Right renal pelvis (tissue), 4 donors: ENCODE measurements at places on chromosomes 1 and 21. TPM values are rescaled to one million over a fixed set of nuclear protein-coding genes. Genes with fewer than 3 reads are reported as not detected.

Gene IL19
- polyA plus RNA-seq = 0.55 TPM

Gene SRSF10
- polyA plus RNA-seq = 234 TPM

Gene PROK1
- 0.70 TPM for polyA plus RNA-seq

Gene TEX38
- 0.51 TPM for polyA plus RNA-seq

Gene CAMSAP2
- 42.3 TPM for polyA plus RNA-seq

Gene RPE65
- 0.11 TPM for polyA plus RNA-seq

Gene FAM110D
- 1.2 TPM for polyA plus RNA-seq

Gene ARHGAP29
- polyA plus RNA-seq = 84.2 TPM

Gene WNT3A
- polyA plus RNA-seq = 0.19 TPM

GRCh38 chr1:26035959-26036755, 9.8 kb downstream of the SLC30A2 start:
- peak; percentile 66 for DNase-seq

GRCh38 chr1:204680461-204680860, 5.1 kb downstream of the LRRN2 start:
- DNase-seq = no peak

- DNase-seq = no peak
Measured at GRCh38 chr21:35857095-35857494, 203.2 kb downstream of the SETD4 start.

DNA sequence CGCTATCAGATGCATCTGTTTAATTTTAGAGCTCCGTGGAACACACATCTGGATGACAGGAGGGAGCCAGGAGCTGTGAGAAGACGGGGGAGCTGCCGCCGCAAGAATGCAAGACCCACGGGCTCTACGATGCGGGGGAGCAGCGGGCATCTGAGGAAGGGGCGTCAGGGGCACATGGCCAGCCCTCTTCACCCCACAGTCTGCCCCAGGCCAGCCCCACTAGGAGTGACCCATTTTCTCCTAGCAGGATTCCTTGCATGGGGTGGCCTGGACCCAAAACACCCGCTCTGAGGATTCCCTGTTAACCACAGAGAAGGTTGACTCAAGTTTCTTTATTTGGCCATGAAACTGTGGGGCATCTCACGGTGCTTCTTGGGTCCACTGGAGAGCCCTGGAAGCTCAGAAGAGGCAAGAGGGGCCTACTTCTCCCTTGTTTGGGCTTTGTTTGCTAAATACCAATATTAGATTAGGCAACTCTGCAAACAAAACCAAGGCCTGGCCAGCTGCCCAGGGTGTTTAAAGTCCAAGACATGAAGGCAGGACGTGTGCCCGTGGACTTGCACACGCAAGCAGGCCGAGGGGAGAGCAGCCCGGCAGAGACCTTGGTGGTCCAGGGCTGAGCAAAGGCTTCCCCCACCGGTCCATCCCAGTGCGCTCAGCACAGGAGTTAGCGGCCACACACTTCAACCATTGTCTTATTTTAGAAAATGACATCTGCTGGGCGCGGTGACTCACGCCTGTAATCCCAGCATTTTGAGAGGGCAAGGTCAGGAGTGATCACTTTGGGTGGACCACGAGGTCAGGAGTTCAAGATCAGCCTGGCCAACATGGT, 89.8 kb downstream of the DHRS3 start:
- DNase-seq = no peak

DNA sequence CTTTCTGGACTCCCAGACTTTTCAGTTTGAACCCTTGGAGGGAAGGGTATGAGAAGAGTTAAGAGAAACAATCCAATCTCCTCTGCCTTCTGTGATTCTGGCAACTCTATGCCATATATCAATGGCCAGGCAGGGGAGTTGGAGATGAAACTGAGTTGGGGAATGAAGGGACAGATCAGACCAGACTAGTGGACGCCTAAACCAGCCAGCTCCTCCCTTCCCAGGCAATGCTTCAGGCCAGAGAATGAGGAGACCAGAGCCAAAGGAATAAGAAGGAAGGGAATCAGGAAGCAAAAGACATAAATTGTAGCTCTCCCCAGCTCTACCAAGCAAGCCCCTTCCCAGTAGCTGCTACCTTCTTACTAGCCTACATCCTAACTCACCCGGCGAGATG, 22.7 kb downstream of the PLEKHA6 start:
- DNase-seq = no peak

GRCh38 chr21:14452031-14452726, 69.2 kb upstream of the HSPA13 start:
- no peak for DNase-seq

- DNase-seq = no peak
Measured at GRCh38 chr1:32388641-32389040, 5.6 kb downstream of the BSDC1 start.

DNA sequence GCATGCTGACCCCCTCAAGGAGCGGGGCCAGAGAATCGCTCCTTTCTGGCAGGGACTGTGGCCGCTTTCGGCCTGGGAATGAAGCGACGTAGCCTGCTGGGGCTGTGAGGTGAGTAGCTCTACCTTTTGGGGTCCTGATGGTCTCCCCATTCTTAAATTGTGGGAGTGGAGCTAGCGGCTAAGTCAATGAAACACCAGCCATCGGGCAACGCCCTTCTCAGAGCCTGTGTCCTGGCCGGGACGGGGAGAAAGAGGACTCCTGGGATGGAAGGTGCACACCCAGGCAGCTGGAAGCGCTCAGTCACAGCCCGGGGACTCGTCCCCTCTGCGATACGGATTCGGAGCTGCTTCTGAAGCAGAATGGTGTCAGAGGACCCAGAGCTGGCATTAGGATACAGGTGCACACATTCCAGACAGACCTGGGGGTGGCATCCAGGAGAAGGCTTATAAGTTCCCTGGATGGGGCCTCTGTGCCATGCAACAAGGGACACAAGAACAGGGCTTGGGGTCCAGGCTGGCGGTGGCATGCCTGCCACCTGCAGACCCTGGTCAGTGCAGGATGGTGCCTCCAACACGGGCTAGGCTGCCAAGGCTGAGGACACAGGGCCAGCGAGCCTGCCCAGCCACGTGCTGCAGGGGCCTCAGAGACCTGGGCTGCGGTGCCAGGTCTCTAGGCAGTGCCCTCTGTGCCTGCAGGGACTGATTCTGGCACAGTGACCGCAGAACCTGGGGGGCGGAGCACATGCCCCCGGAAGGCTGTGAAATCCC, 945 bp upstream of the WNT9A start:
- DNase-seq = no peak

DNA sequence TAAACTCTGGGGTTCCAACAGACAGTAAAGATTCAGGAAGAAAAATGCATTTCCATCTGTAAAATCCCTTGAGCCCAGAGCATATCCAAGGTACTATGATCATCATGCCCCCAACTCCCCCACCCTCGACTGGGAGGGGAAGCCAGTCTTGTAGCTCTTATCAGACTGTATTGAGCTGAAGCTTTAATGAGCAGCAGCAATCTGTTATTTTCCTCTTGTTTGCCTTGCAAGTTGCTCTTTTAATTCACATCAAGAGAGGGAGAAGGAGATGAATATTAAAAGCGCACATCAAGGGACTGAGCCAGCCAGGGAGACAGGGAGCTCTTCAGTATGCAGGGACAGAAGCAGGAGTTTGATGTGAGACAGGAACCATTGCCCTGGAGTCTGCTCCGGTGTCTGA, 52.5 kb upstream of the KCNA3 start:
- no peak for DNase-seq

GRCh38 chr1:162177126-162177525, 107.6 kb downstream of the NOS1AP start:
- no peak for DNase-seq
